ENCODE measurements at places on chromosomes 4 and X. TPM values are rescaled to one million over a fixed set of nuclear protein-coding genes. Genes with fewer than 3 reads are reported as not detected.

GRCh38 chr4:39715788-39716187, 17.9 kb downstream of the UBE2K start:
- H3K4me3 ChIP-seq = no peak overlapping the region
- no peaks in the 10 kb centered on the region for H3K36me3 ChIP-seq
- H3K27me3 ChIP-seq = no peaks in the 10 kb centered on the region
- H3K4me1 ChIP-seq = no peaks in the 10 kb centered on the region
- no peak overlapping the region for H3K27ac ChIP-seq
- DNase-seq = no peak

DNA sequence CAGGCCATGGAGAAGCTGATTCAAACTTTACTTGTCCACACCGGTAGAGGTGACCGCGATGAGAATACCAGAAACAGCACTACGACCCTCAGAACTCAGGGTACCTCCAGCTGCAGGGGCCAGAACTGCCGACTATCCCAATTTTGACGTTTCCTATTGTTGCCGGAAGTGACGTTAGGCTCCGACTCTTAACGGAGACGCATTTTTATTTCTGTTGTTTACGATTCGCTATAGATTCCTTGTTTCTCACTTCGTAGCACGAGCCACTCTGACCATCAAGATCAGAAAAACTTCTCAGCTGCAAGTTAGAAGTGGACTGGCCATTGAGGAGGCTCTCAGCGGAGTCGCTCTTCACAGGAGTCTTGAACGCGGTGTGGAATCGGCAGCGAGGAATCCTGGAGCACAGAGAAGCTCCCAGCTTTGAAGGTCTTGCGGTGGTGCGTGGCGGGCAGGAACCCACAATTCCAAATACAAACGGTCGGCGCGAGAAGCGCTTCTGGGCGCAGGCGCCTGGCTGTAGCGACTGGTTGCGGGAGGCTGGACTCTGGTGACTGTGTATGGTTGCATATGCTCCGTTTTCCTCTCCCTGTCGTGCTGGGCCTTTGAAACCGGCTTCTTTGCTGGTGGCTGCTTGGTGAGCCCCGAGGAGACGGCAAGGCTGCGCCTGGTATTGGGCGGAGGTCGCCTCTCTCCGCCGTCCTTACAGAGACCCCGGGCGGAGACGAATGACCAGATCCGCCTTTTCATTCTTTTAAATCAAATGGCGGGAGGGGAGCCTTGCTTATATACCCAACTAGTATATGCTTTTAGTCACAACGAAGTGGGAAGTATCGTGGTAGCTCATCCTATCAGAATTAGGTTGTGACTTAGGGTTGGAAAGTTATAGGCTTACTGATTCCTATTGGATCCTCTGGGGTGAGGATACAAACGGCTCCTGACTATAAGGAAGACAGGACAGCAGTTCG, at the start of the genes CEP44 and FBXO8:
TSS of gene CEP44 (plus strand) at position 405 of the 965 bp plus-strand sequence. CDS start 15,211 bp downstream, outside the sequence.
TSS of gene FBXO8 (minus strand) at position 161 of the 965 bp plus-strand sequence. CDS start 20,575 bp downstream, outside the sequence.
- peaks cover 3% of the 10 kb centered on the region for H3K4me1 ChIP-seq
- no peaks in the 10 kb centered on the region for H3K36me3 ChIP-seq
- H3K27ac ChIP-seq = peak within 1 kb of the TSS; percentile 98
- DNase-seq = peak; percentile 96

DNA sequence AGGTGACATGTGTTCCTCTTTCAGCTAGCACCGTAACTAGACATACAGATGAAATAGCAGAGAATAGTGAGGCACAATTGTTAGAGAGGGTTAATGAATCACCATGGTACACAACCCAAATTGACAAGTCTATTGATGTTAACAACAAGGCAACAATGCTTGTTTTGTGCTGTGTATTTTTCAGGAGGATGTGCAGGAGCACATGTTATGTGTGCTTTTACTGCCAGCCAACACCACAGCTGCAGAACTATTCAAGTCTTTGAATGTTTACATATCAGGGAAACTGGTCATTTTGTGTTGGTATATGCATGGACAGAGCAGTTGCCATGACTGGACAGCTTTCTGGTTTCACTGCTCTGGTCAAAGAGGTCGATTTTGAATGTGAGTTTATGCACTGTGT, 32.8 kb downstream of the STBD1 start:
- H3K4me1 ChIP-seq = peaks cover 2% of the 10 kb centered on the region
- no peak overlapping the region for H3K4me3 ChIP-seq
- H3K36me3 ChIP-seq = no peaks in the 10 kb centered on the region
- no peak overlapping the region for H3K27ac ChIP-seq
- H3K27me3 ChIP-seq = no peaks in the 10 kb centered on the region

DNA sequence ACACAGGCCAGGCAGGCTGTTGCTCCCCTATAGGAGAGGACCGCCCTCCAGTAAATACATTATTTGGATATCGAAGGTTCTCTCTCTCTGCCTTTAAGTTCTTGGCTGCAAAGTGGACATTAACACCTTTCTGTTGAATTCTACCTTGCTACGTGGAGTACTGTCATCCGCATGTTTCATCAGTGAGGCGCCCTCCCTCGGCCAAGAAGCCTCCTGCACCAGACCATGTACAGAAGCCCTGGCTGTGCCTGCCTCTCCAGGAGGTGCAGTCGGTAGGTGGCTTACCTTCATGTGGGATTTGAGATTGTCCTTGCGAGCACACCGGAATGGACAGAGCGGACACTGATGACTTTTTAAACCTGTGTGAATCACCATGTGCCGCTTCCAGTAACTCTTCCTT, 46.7 kb downstream of the ZNF827 start:
- no peak for DNase-seq
- no peak overlapping the region for H3K4me3 ChIP-seq
- no peaks in the 10 kb centered on the region for H3K27me3 ChIP-seq
- no peaks in the 10 kb centered on the region for H3K36me3 ChIP-seq
- no peak overlapping the region for H3K27ac ChIP-seq

GRCh38 chr4:183142571-183143550, 43.8 kb downstream of the WWC2 start:
- H3K4me1 ChIP-seq = peaks cover 8% of the 10 kb centered on the region
- no peaks in the 10 kb centered on the region for H3K27me3 ChIP-seq
- no peak overlapping the region for H3K4me3 ChIP-seq
- DNase-seq = no peak
- no peak overlapping the region for H3K27ac ChIP-seq
- no peaks in the 10 kb centered on the region for H3K36me3 ChIP-seq

DNA sequence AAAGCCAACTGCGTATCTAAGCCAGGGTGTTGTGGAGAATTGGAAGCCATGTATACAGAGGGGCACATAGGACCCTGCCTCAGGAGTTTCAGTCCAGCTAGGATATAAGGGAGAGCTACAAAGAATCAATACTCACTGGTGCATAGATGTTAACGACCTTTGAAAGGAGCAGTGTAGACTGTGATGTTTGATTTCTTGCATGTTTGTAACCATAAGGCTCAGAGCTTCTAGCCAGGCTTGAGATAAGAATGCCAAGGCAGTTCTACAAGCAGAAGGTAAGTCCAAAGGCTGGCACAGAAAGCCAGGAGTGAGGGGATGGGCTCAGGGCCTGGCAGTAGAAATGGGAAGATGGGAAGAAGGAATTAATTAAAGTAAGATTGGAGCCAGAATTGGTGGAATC, 75.7 kb downstream of the CC2D2A start:
- no peaks in the 10 kb centered on the region for H3K4me1 ChIP-seq
- no peaks in the 10 kb centered on the region for H3K27me3 ChIP-seq
- DNase-seq = no peak
- no peaks in the 10 kb centered on the region for H3K36me3 ChIP-seq
- H3K27ac ChIP-seq = no peak overlapping the region
- peak overlapping the region; percentile 4 for H3K4me3 ChIP-seq

DNA sequence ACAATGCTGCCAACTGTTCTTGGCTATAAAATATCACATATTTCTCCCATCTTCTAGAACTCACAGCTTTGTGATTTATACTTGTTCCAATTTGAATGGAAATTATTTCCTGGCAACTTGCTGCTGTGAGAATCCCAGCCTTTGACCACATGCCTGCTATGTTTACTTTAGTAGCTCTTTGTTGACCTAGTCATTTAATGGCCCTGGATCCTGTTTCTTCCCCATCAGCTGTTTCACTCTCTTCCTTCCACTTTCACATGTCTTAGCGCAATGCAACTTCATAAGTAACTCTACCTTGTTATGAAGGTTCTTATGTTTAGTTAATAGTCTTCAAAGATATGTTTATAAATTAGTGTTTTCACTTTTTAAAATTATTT, 1973.6 kb upstream of the AGA start:
- H3K36me3 ChIP-seq = no peaks in the 10 kb centered on the region
- H3K27me3 ChIP-seq = no peaks in the 10 kb centered on the region
- H3K4me1 ChIP-seq = no peaks in the 10 kb centered on the region
- no peak overlapping the region for H3K27ac ChIP-seq
- H3K4me3 ChIP-seq = no peak overlapping the region
- peak; percentile 88 for DNase-seq

GRCh38 chrX:24371391-24371972, 11.0 kb downstream of the SUPT20HL1 start:
- H3K4me3 ChIP-seq = no peak overlapping the region
- H3K27ac ChIP-seq = no peak overlapping the region
- no peaks in the 10 kb centered on the region for H3K36me3 ChIP-seq

DNA sequence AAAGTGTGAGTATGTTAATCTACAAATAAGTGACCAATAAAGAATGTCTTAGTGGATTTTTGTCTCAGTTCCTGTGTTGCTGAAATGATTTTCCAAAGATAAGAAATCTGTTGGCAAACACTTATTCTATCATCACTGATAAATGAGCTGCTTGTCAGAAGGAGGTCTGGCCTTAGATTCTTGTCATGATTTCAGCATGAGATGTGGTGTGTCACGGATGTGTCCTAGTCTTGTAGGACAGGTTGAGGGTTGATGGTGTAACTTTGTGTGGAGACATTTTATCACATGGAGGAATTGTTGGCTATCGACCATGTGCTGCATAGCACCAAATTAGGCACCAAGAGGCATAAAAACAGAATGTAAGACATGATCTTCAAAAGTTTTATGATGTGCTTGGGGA, 31.8 kb upstream of the LIMCH1 start:
- H3K27ac ChIP-seq = peak overlapping the region; percentile 25
- H3K36me3 ChIP-seq = no peaks in the 10 kb centered on the region
- no peak for DNase-seq
- H3K27me3 ChIP-seq = no peaks in the 10 kb centered on the region
- H3K4me1 ChIP-seq = no peaks in the 10 kb centered on the region

- H3K4me3 ChIP-seq = no peak overlapping the region
- peak overlapping the region; percentile 85 for H3K27ac ChIP-seq
- no peaks in the 10 kb centered on the region for H3K27me3 ChIP-seq
- no peaks in the 10 kb centered on the region for H3K4me1 ChIP-seq
Observed at GRCh38 chr4:158802914-158803313, 34.1 kb downstream of the FNIP2 start.

REPS2 gene
- 36.3 TPM for total RNA-seq

AFAP1 gene
- total RNA-seq = 26.3 TPM

All from kidney (tissue), 22 donors.